ENCODE measurements at places on chromosomes 7 and 10.

GRCh38 chr10:74079028-74079935 lies 71.3 kb downstream of the AP3M1 start:
- no peak for DNase-seq

DNA sequence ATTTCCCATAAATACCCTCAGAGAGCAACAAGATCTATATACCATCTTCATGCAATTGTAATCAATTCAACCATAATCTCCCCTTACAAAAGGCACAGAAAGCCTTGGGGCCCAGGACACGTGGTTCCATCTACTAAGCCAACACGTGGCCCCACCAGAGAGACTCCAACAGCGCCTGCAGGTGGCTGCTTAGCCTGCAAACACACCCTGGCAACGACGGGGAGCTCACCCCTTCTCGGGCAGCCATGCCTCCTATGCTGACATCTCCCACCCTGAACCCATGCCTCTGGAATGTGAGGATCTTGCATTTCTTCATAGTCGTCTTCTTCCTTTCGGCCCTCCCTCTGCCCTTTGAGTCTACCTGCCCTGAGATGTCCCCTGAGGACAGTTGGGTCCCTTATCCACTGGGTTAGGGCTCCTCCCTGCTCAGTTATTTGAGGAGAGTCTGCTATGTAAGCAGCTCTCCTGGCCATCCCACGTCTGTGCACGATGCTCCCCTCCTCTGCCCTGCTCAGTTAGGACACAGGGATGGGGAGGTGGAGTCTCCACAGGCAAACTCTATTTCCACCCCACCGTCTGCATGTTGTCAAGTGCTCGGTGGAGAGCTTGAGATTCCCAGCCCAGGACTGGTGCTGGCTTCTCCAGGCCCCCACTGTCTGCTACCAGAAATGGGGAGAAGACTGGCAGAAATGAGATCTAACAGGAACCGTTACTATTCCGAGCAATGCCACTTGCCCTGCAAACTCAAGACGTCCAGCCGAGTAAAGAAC lies 36.5 kb downstream of the EBF3 start:
- DNase-seq, result no peak

- no peak for DNase-seq
Measured at GRCh38 chr10:60905580-60905979, 38.4 kb downstream of the RHOBTB1 start.

- DNase-seq, result no peak
Measured at GRCh38 chr7:116570306-116570705, 45.5 kb downstream of the CAV1 start.

- no peak for DNase-seq
Measured at GRCh38 chr7:131608116-131608500, 51.7 kb upstream of the PODXL start.

GRCh38 chr10:128072941-128073645 lies 53.1 kb downstream of the MKI67 start:
- no peak for DNase-seq

DNA sequence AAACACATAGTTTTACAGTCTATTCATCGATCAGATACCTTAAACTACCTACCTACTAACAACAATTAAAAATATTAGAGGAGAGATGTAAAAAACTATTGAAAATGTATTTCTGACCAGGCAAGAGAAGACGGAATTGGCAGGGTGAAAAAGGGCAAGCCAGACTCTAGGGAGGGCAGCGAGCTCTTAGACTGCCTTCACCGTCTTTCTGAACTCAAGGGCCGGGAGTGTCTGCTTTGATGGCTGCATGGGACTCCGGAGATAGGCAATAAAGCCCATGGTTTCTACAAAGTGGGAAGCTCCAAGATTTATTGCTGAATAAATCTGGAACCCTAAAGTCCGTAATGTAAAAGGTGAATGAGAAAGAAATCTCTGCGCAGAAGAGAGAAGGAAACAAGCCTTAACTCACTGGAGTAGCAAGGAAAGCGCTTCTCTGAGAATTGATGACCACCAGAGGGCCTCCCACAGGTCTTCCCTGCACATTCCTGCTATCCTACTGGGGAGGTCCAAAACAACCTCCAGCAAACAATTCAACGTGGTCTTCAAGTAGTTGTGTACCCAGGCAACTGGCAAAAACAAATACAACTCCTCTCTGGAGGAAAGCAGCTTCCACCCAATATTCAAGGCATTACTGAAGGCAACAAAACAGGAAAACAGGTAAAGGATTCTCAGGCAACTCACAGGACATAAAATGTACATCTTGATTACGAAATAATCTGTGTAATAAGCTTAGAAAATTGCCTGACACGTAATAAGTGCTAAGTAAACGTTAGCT lies 181.3 kb downstream of the SDK1 start:
- DNase-seq, result no peak

DNA sequence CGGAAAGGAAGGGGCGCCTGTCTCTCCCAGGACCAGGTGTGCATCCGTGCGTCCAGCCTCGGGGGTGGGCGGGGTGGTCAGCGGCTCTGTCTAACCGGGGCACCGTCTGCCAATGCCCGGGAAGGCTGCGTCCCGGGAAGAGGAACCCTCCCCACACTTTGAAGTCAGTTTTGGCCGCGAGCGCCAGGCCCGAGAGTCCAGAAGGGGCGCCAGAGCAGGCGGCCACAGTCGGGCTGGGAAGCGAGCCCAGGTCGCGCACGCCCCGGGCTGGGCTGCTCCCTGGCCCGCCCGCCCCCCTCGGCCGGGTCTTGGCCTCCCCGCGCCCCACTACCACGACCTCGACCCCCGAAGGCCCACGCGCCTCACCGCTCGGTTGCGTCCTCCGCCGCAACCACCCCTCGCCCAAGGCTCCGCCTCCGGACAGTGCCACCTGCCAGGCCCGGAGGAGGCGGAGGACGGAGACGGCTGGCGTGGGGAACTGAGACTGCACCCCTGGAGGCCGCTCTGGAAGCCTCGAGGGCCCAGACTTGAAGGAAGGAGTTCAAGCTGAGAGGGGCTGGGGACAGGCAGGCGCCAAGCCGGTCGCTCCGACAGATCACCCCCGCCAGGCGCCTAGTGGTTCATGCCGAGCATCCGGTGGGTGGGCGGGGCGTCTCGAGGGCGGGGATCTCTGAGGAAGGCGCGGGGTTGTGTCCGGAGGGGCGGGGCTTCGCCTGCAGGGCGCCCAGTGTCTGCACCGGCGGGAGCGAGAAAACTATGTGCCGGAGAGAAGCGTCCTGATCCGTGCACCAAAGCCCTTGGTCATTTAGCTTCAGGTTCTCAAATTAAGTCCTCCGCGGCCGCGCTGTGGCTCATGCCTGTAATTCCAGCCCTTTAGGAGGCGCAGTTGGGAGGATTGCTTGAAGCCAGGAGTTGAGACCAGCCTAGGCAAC lies at the start of gene BRAT1:
Gene BRAT1 (minus strand): TSS at position 404 of the 932 bp plus-strand sequence. CDS start 1,093 bp downstream, outside the sequence.
- DNase-seq, result peak; percentile 94

GRCh38 chr7:156157409-156158012 lies 345.2 kb upstream of the SHH start:
- no peak for DNase-seq

DNA sequence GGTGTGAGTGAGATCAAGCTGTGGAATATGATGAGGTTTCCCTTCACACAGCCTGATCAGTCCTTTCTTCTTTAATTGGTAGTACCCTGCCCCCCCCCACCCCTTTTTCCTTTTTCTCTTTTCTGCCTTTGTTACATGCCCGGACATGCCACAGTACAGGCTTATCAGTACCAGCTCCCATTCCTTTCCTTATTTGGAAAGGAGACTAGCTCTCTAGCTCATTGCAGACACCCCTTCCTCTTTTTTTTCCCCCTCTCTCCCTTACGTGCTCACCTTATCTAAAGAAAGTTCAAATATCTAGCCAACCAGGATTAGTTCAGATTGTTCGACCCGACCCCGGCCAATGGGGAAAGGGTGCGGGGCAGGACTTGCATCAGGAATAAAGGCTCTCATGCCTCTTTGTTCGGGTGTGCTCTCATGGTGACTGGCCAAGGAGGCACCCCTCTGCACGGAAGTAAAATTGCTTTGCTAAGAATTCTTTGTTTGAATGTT lies 230.4 kb downstream of the ACTR3B start:
- DNase-seq, result no peak

GRCh38 chr10:12806228-12807095 lies 195.1 kb downstream of the CCDC3 start:
- no peak for DNase-seq

DNA sequence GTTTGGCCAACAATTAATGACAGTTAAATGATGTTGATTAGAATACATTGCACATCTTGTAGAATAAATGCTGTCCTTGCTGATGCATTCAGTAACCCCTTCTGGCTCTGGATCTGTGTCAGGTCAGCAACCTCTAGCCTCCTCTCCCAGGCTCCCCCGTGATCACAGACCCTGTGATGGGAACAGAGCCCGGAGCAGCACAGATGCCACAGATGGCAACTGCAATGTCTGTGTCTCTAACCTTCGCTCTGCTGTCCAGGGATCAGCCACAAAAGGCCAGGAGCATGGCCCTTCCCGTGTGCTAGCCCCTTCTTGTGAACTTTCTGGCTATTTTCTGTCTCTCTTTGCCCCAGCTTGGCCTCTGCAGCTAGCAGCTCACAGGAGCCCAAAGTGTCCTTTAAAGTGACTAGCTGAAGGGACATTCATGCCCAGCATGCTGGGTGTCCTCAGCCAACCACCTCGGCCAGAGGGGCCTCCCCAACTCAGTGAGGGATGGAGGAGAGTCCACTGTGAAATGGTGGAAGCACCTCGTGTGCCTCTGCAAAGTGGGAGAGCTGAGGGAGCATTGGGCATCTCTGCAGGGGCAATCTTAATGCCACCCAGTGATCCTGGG lies 167.0 kb upstream of the TCERG1L start:
- DNase-seq, result no peak

GRCh38 chr10:15293862-15294842 lies 76.9 kb downstream of the FAM171A1 start:
- DNase-seq, result no peak

- DNase-seq, result no peak
Measured at GRCh38 chr7:74197449-74198124, 12.2 kb upstream of the LAT2 start.

GRCh38 chr10:133375357-133376115 lies 2.4 kb upstream of the ECHS1 start:
- DNase-seq, result no peak

GRCh38 chr7:74606909-74607510 lies 50.5 kb upstream of the GTF2I start:
- no peak for DNase-seq

DNA sequence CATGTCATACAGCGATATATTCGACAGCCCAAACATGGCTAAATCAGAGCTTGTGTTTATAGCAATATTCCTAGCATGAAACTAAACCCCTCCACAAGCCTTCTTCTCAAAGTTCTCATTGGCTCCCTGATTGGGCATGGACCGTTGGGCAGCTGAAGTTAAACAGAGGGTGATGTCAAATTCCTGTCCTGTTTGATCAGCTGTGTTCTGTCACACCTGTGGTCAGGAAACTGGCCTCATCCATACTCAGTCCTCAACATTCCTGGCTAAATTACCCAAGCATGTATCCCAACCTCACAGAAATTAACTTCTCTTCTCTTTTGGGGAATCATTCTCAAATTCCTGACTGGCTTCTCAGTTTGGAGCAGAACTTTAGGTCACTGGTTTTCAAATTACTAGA lies 107.9 kb downstream of the ODAD2 start:
- no peak for DNase-seq
